Cardiac fibroblast (primary cell): ENCODE measurements at places on chromosomes 7 and 10.
A peak's percentile ranks its signal among the peaks of the same experiment; 100 is the strongest.

DNA sequence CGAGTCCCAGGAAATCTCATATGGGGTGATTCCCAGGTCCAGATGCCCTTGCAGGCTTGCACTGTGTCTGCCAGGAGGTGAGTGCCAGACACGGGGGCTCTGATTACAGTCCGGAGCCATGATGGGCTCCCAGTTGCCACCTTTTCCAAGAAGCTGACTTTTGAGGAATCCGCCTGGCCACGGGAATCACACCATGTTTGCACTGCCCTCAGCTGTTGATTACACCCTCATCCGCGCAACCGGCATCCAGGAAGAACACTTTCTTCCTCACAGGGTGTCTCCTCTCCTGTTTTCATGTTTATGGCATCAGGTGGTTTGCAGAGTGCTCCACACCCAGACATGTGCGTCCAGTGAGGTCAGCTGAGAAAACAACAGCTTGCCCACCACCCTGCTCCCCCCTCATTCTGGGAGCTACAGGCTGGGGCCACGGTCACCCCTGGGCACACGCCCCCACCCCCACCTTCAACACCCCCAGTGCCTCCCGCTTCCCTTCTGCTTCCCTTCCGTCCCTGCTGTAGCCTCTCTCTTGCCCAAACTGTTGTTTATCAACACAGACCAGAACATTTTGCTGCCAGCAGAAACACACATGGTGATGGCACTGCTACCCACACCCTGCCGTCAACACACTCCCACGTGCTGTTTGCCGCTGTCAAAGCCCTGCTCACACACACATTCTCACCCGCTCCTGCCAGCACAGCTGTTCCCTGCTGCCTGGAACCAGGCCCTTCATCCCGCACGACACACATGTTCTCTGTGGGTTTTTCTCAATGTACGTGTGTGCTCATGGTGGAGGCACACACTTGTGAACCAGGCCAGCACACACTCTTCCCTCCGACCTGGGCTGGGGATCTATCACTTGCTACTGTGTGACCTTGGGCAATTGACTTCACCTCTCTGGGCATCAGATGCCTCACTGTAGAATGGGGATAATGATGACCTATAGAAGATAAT lies 35.8 kb downstream of the DDIT4 start:
- peak; percentile 91 for DNase-seq

- no peak for DNase-seq
Observed at GRCh38 chr7:122616951-122617350, 82.0 kb downstream of the RNF133 start.

GRCh38 chr7:99525713-99526440 lies 21.4 kb downstream of the ZKSCAN5 start:
- peak; percentile 12 for DNase-seq

GRCh38 chr10:8402576-8402975 lies 348.1 kb downstream of the GATA3 start:
- DNase-seq = peak; percentile 34

GRCh38 chr7:111352319-111352718 lies 210.0 kb downstream of the IMMP2L start:
- no peak for DNase-seq

DNA sequence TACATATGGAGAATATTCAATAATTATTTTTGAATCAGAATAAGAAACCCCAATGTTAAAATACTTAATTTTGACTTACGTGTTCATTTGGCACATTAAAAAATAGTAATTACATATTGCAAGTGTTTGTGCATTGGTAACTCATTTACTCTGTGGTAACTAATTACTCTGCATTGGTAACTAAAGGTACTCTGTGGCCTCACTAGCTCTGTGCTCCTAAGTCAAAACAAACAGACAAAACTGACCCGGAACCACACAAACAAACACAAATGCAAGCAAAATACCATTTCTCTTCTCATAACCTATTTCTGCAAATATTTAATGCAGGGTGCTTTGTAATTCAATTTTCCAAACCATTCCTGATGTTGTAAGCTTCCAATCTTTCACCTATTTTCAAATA lies 1244.3 kb downstream of the REEP3 start:
- DNase-seq = no peak

- DNase-seq = no peak
Observed at GRCh38 chr7:155062411-155062810, 7.7 kb upstream of the HTR5A start.

DNA sequence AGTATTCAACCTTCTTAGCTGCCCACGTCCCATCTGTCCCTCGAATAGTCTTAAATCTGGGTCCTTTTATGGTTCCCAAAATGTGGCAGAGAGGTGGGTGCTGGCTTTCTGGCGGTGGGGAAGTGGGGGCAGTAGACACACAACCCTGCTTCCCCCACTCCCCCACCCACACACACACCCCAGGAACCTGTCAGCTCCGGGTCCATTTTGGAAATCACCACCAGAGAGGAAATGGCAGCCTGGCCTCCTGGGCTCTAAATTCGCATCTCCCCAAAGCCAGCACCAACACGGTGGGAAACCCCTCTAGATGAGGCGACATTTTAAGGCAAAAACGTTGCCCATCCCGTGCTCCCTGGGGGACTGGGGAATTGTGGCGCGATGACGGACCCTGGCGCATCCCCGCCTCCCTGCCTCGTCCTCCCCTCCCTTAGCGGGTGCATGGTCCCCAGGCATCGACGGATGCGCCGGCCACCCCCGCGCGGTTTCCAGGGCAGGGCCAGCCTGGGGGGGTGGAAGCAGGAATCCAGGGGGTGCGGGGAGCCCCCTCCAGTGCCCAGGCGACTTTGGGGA lies 702 bp downstream of the TMEM130 start:
- DNase-seq = no peak

- no peak for DNase-seq
Observed at GRCh38 chr10:130224228-130224627, 88.0 kb downstream of the GLRX3 start.
